ENCODE measurements at places on chromosomes 7 and 10.
A peak's percentile ranks its signal among the peaks of the same experiment; 100 is the strongest.

- DNase-seq = no peak
These were observed 161.2 kb downstream of the JCAD start for GRCh38 chr10:29897999-29898716.

DNA sequence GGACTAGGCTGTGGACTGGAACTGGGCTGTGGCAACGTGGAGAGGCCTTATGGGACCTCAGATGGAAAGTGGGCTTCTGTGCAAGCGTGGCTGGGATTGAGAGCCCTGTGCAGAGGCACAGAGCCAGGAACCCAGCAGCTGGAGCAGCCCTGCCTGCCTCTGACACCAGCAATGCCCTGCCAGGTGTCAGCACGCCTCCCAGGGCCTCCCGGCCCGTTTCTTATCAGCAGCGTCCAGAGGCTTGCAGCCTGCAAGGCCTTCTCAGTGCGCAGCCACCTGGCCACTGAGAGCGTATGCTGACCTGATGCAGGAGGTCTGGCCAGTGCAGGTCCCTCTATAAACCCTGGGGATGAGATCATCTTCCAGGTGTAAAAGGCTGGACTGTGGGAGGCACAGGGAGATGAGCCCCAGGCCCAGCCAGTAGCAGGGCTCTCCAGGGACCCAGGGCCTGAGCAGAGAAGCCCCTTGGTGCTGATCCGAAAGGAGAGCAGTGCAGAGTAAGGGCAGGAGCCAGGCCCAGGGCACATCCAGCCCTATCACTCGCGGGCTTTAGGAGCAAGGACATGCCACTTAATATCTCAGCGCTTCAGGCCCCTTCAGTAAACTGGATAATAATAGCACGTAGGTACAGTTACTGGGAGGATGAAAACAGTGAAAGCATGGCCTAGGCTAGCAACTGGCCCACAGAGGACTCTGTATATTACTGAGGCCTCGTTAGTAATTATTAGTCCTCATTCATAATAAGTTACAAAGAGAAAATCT, 38.8 kb upstream of the ANTXRL start:
- DNase-seq = no peak

DNA sequence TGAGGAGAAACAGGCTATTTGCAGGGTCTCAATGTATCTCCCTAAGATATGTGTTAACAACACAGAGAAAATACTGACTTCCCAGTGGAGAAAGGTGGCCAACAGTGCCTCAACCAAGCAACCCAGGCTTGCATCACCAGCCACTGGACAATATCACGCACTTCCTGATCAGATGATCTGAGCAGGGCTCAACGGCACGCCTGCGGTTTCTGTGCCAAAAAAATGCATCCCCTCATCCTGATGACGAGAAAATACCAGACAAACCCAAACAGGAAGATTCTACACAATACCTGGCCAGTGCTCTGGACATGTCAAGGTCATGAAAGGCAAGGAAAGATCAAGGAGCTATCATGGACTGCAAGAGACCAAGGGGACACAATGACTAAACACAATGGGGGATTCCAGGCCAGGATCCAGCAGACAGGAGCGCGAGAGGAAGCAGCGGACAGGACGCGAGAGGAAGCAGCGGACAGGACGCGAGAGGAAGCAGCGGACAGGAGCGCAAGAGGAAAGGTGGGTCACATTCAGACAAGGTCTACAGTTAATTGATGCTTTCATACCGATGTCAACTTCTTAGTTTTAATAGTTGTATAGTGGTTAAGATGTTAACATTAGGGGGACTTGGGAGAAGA, 51.1 kb downstream of the GNA12 start:
- DNase-seq = peak; percentile 37

DNA sequence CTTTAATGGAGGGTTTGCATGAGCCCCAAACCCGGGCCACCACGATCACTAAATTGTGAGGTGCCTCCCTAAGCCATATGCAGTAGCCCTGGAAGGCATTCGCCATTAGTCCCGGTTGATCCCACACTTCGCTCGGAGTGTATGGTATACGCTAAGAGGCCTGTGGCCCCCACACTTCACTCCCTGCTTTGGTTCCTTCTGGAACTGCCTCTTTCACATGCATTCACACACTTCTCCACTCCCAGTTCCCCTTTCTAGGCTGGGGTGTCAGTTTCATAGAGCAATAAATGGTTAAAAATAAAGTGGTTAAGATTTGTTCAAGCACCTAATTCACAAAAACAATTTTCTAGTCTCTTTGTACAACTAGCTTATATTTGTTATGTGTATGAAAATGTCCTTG, 212.1 kb upstream of the KCND2 start:
- DNase-seq = no peak

DNA sequence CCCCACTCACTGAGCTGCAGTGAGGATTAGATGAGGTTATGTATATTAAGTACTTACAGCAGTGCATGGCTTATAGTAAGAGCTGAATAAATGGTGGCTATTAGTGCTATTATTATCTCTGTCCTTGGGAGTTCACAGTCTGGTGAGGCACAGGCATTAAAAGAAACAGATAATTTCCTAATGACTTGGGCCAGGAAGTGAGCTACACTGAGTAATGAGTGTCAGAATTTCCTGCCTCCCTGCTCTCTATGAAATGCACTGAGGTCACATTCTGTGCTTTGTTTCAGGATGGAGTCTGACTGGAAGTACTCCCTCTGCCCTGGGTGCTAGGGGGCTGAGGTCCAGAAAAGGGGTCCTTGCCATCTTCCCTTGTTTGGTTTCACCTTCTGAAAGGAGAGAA, 48.7 kb upstream of the LOXL4 start:
- no peak for DNase-seq

DNA sequence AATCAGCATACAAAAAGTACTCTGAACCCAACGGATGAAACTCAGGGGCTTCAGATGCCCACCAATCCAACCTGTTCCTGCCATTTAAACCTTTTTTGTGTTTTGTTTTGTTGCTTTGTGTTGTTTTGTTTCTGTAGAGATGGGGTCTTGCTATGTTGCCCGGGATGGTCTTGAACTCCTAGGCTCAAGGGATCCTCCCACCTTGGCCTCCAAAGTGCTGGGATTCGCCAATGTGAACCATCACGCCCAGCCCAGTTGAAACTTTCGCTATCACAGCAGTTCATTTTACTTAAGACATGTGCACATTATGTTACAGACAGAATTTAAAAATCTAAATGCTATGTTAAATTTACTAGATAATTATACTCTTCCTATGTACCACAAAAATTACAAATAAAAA, 101.6 kb downstream of the SKIDA1 start:
- DNase-seq = no peak

DNA sequence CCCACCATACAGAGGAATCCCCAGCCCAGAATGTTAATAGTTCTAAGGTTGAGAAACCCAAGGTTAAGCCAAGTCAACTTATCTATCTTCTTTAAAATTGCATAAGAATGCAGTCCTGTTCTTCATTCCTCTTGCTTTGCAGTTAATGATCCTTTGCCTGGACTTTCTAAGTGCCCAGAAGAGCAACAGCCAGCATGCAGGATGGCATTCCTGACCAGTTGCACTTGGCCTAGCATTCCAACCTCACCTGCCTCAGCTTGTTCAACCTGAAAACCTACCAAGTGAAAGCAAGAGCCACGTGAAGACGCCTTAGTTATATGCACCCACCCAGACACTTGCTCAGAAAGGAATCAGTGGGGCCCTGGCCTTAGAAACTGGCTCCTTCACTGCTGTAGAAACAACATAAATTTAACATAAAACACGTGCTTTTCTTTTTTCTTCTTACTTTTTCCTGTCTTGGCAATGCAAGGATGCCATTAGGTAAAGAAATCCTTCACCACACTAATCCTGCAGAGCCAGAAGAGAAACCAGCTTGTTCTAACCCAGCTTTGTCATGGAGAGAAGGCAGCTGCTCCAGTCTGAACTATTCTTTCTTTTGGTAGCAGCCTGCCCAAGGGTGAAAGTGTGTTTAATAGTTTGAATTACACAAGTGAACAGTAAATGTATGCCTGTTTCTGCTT, 25.0 kb downstream of the EGFR start:
- no peak for DNase-seq

GRCh38 chr7:134932707-134933370, 53.5 kb upstream of the AGBL3 start:
- DNase-seq = no peak

- DNase-seq = no peak
These were observed 129.0 kb upstream of the C7orf33 start for GRCh38 chr7:148461392-148462179.

DNA sequence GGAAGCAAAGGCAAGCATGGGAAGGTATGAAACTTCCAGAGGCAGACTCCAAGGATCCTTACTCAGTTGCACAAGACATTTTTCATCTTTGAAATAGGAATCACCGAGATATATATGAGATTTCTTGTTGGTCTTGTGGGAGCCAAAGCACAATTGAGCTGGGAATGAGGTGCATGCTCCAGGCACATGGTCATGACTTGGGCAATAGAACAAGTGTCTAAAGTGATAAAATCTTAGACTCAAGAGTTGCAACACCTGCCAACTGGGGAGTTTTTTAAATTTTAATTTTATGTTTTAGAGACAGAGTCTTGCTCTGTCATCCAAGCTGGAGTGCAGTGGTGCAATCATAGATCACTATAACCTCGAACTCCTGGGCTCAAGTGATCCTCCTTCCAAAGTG, 169.5 kb upstream of the ADCY1 start:
- no peak for DNase-seq

- DNase-seq = no peak
These were observed 70.0 kb upstream of the HGF start for GRCh38 chr7:81839708-81840369.

- no peak for DNase-seq
These were observed 116.9 kb downstream of the EVX1 start for GRCh38 chr7:27359181-27360125.

Measured in CD4-positive, alpha-beta T cell treated with Interleukin-4 for 1 hour (primary cell).